ENCODE measurements at places on chromosomes 13 and 19. TPM values are rescaled to one million over a fixed set of nuclear protein-coding genes. Genes with fewer than 3 reads are reported as not detected.

ACP7 gene
- not detected for total RNA-seq

CDX2 gene
- total RNA-seq, result not detected

MAG gene
- total RNA-seq, result not detected

CCDC194 gene
- 3.8 TPM for total RNA-seq

ZNF534 gene
- 0.44 TPM for total RNA-seq

TMIGD2 gene
- not detected for total RNA-seq

GRCh38 chr19:44113784-44114390, 688 bp downstream of the ZNF225 start:
- DNase-seq, result no peak

DNA sequence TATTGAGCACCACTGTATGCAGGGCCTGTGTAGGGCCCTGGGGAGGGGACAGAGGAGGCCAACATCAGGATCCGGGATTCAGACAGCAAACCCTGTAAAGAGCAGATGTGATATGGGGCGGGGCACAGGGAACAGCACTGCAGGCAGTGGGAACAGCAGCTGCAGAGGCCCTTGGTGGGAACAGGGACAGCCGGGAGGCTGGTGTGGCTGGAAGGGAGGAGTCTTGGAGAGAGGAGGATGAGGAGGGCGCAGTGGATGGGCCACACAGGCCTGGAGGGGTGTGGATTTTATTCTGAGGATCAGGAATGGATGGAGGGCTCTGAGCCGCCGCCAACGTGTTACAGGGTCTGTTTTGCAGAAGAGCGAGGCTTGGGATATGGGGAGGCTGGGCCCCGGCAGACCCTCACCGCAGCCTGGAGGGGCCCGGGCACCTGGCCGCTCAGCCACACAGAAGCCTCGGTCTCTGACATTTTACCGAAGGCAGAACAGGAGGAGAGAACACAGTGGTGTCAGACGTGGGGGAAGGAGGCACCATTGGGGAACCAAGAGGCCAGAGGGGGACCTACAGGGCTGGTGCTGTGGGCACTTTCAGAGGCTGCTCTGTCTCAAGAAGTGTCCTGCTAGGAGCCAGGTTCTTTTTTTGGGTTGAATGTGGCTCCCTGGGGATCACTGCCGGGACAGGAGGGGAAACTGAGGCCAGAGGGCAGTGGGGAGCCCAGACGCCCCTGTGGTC, 6.9 kb downstream of the EFNA2 start:
- DNase-seq, result no peak

- peak; percentile 66 for DNase-seq
Measured at GRCh38 chr13:29362849-29363604, 232.5 kb downstream of the SLC7A1 start.

- DNase-seq, result no peak
Measured at GRCh38 chr19:46998445-46999125, 21.1 kb upstream of the NPAS1 start.

GRCh38 chr19:34666200-34666957, 10.6 kb downstream of the SCGB2B2 start:
- DNase-seq, result no peak

GRCh38 chr19:29505097-29505824, 20.5 kb upstream of the VSTM2B start:
- DNase-seq, result no peak

GRCh38 chr13:48954081-48954480, 21.6 kb upstream of the FNDC3A start:
- no peak for DNase-seq

GRCh38 chr19:325937-326565, 18.5 kb downstream of the MIER2 start:
- DNase-seq, result no peak

GRCh38 chr13:38262211-38262610, 87.4 kb upstream of the UFM1 start:
- no peak for DNase-seq

DNA sequence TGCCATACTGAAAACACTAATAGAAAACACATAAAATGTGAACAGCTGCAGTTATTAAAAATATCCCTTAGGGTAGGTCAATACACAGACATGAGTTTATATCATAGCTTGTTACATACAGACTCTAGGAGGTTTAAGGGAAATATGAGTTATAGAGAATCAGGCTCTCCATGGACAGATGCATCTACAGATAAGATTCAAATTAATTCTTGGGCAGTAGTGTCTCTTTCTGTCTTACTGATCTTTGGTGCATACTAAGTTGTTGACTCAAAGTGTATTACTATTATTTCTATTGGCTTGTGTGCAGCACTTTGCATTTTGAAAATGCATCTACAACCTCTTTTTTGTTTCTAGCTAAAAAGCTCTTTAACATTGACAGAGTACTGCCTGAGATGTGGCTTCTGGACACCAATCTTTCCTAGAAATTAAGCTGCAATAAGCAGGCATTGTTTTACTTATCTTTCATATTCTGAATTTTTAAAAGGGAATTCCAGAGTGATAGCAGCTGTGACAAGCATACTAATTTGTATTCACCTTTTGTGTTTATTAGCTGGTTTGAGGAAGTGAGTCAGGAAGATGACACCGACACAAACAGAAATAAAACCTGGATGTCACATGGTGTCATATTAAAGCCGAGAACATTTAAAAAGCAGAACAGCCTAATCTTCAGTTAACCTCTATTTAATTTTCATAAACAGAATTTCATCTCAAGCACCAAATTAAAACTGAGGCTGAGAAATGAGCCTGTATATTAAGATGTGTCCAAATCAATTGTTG, 399.0 kb downstream of the PCDH9 start:
- DNase-seq, result peak; percentile 60

DNA sequence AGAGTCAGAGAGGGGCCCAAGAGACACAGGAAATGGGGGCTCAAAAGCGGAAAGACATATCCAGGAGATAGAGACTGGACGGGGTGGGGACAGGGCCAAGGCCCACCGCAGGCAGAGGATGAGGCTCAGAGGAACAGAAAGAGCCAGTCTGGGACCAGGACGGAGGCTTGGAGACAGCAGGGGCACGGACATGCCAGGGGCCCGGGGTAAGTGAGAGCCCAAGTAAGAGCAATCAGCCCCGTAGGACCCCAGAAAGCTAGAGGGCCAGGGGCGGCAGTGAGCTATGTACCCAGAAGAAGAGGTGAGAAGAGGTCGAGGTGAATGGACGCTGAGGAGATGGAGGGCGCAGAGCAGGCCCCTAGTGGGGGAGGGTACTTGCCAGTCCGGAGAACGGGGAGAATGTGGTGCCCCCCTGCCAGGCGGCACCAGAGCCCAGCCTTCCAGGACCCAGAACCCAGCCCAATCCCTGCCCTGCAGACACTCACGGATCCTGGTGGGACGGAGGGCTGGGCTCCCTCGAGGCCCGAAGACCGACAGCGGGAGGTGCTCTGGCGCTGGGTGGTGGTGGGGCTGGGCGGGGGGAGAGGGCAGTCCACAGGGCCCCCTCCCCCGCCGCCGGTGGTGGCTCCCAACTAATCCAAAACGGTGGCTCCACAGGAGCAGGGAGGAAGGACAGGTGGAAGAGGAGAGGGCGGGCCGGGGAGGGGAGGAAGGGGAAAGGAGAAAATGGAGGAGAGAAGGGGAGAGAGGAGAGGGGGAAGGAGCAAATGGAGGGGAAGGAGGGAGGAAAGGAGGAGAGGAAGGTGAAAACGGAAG, 1.0 kb downstream of the GRIK5 start:
- no peak for DNase-seq

DNA sequence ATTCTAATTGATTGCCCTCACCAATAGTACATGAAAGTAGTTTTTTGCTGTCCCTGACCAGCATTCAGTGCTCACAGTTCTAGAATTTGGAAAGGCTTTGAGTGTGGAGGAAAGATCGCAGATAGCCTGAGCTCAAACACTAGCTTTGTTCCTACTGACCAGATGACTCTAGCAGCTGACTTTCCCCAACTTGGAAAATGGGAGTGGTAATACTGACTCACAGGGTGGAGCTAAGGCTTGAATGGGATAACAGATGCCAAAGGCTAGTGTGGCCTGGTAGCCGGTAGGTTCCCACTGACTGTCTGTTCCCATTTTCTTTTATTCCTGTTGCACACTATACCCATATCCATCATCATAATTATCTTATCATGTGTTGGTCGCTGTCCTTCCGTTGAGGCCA, 3.7 kb downstream of the ZSCAN22 start:
- DNase-seq, result no peak

DNA sequence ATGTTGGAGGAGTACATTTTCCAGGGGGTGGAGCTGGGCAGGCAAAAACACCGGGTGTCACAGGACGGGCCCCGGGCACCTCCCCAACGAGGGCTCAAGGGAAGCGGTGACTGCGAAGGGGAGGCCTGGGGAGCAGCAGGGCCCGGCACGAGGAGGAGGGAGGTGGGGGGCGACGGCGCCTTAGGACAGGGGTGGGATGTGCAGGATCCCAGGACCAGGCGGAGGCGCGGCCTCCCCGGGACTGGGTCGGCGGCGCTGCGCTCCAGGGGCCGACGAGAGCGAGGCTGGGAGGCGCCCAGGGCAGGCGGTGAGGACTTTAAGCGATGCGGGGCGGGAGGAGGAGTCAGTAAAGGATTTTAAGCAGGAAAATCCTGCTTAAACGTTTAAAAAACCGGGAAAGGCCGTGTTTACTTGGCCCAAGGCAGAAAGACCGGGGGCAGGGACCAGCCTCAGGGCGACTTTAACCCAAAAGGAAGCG, 427 bp downstream of the ZNF160 start:
- DNase-seq, result no peak

DNA sequence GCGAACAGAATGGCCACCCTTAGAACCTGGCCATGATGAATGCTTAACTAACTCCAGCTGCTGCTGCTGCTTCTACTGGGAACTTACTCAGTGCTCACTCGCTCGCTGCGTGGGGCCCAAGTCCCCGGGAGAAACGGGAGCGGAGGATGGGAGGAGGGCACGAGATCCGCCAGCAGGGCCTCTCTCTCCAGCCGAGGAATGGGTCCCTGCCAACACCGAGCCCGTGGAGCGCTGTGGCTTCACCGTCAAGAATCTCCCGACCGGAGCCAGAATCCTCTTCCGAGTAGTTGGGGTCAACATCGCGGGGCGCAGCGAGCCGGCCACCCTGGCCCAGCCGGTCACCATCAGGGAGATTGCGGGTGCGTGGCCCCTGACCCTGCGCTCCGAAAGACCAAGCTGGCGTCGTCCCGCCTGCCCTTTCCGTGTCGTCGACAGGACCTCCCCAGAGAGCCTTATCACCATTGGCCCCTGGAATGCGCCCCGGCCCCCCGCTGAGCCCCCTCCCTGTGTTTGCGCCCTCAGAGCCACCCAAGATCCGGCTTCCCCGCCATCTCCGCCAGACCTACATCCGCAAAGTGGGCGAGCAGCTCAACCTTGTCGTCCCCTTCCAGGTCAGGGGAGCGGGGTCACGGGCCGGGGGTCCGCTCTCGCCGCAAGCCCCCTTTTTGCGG, 17.8 kb upstream of the EMC10 start:
- DNase-seq, result no peak

DNA sequence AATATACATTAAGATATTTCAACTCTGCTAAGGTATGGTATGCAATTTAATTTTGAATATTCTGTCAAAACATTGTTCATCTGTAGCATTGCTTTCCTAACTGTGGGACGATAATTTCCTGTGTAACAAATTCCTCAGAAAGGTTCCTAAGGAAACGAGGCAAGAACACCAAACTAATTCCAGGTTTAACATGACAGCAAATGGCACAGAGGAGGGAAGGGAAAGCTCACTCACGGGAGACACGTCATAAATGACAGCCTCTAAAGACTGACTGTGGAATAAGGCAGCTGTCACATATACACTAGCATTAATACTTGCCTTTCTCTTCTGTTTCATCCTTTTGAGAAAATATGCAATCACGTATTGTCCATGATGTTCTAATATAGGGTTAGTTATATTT, 380.6 kb downstream of the LIG4 start:
- no peak for DNase-seq

- DNase-seq, result peak; percentile 53
Measured at GRCh38 chr19:4567584-4568071, 8.1 kb upstream of the SEMA6B start.

DNA sequence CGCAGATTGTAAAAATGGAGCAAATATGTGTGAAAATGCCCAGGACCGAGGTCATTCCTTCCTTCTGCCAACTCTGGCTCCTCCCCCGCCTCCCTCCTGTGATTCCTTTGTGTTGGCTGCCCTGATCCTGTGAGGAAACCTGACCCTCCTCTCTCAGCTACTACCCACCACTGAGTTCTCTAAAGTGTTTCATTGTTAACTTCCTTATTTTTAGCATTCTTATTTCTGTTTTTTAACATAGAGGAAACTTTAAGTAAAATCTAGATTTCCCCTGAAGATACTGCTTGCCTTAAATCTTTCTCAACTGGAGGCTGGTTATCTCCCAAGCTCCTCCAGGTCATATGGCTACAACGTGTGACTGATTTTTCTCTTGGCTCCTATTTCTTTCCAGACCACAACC, 21.7 kb upstream of the FBXL3 start:
- no peak for DNase-seq

- no peak for DNase-seq
Measured at GRCh38 chr19:47102346-47103060, 11.1 kb downstream of the ZC3H4 start.

DNA sequence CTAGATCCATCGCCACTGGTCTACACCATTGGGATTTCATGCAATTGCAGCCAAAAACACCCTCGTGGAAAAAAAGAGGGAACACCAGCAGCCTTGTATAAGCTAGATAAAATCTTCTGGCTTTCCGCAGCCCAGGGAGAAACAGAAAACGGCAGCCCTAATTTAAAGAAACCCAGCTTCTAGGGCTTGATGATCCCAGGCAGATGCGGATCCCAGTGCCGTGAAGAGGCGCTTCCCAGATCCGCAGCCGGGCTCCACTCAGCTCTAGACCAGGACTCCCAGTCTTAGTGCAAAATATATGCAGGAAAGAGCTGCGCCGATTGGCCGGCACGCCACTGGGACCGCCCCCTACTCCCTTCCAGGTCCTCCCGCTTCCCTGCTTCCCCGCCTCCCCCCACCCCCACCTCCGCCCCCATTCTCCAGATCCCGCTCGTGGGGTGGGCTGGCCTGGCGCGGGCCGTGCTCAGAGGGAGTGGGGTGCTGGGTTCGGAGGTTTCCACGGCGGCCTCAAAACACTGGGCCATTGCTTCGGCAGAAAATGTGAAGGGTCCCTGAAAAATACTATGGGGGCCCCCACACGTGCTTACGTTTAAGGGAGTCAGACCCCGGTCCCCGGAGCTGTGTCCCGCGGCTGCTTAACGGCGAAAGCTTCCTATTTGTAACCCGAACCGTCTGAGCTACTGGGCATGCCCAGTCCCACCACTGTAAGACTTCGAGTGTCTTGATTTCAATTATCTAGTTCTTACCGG, 63.1 kb downstream of the SERP2 start:
- peak; percentile 57 for DNase-seq

DNA sequence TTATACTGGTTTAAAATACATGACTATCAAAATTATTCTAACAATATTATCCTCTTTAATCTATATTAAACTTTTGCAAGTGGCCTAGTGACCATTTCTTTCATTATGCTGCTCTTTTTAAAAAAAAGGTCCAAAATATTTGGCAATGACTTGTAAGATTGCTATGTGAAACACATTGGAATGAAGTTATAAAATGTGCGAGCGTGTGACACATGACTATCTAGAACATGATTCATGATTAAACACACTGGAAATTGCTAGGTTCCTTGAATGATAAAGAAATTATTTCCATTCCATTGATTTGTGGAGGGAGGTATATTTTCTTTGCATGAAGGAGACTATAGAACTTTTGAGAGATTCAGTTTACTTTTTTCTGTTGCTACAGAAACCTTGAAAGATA, 739.1 kb downstream of the DIAPH3 start:
- no peak for DNase-seq

GRCh38 chr13:97386801-97387484, 47.0 kb upstream of the RAP2A start:
- DNase-seq, result no peak
